ENCODE measurements at places on chromosomes 2 and 18.

GRCh38 chr2:69231612-69232277 lies 155.3 kb downstream of the GFPT1 start:
- no peak for DNase-seq

- DNase-seq = no peak
Observed at GRCh38 chr2:103285354-103285753, 523.5 kb downstream of the TMEM182 start.

DNA sequence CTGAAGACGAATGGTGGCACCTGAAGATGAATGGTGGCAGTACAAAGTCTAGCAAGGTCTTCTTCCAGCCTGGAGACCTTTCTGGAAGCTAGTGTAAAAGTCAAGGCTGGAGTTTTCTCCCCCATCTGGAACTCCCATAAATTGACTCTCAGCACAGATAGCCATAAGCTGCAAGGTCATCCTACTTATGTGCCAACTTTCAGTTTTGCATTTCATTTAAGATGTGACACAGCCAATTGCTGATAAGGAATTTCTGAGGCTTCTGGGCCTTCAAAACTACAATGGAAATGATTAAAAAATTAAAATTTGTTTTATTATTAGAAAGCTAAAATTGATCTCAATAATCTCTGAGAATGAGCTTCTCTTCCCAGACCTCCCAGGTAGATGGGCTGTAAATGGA lies 10.2 kb downstream of the XDH start:
- DNase-seq = no peak

DNA sequence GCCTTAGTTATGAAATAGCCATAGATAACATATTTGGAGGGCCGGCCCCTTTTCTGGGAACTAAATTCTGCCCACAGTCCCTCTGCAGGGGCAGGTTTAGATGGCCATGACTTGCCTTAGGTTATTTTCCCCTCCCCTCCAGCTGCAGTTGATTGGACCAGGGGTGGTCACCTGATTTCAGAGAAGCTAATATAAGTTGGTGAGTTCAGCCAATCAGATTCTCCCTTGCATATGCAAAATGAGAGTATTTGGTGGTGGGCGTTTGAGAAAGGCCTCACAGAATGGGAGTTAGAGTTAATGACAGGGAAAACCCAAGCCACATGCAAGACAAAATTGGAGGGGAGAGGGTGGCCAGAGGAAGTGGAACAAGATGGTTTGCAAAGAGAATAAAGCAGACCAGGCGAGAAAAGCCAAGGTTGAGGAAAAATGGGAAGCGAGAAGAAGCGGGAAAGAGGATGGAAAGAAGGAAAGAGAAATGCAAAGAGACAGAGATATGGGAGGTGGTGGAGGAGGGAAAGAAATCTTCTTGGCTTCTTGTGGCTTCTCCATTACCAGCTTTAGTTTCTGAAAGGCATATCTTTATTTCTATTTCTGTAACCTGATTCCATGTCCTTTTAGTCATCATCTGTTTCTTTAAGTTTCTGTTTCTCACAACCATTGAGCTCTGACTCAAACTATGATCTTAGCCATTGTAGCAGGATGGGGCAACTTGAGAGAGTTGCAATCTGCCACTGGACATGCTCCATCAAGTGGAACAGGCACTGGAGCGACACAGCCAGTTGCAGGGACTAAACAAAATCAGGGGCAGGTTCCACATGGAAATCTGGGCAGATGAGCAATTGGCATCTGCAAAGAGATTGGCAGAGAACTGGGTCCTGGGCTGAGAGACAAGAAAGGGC lies 108.1 kb upstream of the SIX3 start:
- no peak for DNase-seq

DNA sequence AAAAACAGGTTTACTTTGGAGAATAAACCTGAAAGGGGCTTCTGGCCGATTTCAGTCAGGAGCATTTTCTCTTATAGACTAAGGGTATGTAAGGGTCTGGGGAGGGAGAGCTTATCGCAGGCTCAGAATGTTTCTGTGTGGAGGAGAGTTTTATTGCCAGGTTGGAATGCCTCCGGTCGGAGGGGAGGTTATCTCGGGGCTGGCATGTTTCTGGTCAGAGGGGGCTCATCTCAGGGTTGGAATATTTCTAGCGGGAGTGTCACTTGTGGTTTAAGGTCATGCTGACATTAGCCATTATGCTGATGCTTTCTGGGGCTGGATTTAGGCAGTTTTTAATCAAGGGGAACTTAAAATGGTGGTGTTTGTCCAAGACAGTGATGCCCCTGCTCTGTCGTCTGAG lies 333.6 kb downstream of the METTL4 start:
- no peak for DNase-seq

GRCh38 chr2:105853354-105854088 lies 108.8 kb downstream of the NCK2 start:
- no peak for DNase-seq

DNA sequence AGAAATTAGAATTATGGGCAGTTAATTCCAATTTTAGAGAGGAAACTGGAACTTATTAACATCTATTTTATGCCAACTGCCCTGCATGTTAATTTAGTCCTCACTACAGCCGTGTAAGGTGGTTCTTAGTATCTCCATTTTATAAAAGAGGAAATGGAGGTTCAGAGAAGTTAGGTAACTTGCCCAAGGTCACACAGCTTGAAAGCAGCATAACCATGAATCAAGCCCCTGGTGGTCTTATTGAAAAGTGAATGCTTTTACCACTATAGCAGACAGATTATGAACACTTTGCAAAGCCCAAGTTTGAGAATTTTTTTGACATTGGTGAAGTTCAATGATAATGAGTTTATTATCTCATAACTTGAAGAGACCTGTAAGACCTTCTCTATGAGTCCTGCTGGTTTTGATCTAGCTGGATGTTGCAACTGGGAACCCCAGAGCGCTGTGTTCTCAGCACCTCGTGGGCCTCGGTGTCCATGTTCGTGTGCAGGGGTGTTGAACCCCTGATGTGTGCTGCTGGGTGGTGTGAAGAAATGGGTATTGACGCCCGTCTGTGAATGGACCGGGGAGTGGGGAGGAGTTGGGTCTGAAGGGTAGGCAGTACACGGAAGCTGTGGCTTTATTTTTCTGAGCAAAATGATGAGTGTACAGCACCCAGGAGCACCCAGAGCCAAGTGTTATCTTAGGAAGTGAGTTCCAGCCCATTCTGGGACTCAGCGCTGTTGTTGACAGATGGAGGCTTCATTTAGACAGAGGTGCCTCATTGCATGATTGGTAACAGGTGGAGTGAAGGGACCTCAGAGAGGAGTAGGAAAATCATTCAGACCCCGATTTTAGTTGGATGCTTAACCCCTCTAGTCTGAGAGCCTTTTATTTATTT lies 9.7 kb downstream of the GREB1 start:
- no peak for DNase-seq

DNA sequence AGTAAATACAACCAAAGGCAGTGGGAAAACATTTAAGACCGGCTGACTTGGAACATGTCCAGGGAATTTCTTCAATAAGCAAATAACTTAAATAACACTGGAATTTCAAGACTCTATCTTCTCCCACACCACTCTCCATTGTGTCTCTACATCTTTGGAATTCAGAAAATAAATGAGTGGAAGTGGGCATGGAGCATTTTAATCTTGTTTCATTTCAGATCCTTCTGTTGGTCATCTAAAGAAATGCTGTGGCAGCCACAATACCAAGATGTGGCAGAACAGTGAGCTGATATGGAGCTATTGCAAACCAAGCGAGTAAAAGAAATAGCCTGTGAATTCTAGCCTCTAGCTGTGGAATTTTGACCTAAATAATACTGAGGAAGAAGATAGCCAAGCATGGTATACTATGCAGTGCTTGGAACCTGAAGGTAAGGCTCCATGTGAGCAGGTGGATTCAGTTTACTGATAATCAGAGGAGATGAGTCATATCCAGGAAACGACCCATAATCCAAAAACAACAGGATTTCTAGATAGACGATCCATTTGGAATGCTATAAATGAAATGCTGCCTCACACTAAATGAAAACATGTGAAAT lies 157.1 kb upstream of the SCN7A start:
- no peak for DNase-seq

GRCh38 chr2:46163098-46163430 lies 134.1 kb upstream of the EPAS1 start:
- no peak for DNase-seq

GRCh38 chr2:234676783-234677450 lies 180.0 kb upstream of the ARL4C start:
- no peak for DNase-seq

GRCh38 chr2:215619989-215620388 lies 184.1 kb upstream of the FN1 start:
- no peak for DNase-seq

DNA sequence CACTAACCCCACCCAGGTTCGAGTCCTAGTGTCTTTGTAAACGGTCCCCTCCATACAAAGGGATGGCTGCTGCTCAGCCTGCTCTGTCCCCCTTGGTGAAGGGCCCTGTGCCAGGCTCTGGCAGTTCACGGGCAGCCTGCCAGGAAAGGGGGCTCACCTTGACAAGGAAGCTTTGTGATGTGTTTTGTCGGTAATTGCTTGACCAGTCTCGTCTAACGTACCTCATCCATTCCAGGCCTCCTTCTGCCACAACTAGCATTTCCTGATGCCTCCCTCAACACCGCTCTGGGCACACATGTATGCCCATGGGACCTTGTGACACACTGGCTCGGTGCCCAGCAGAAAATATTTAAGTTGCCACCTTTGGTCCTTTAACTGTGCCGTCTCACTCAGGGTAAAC lies 171.9 kb downstream of the KLHL29 start:
- no peak for DNase-seq

GRCh38 chr2:134782792-134783191 lies 55.6 kb upstream of the ACMSD start:
- no peak for DNase-seq

- no peak for DNase-seq
Observed at GRCh38 chr2:2871480-2872308, 505.9 kb downstream of the EIPR1 start.

- no peak for DNase-seq
Observed at GRCh38 chr2:152585830-152586484, 131.3 kb downstream of the PRPF40A start.

- DNase-seq = no peak
Observed at GRCh38 chr2:36376319-36376765, 20.8 kb downstream of the CRIM1 start.

DNA sequence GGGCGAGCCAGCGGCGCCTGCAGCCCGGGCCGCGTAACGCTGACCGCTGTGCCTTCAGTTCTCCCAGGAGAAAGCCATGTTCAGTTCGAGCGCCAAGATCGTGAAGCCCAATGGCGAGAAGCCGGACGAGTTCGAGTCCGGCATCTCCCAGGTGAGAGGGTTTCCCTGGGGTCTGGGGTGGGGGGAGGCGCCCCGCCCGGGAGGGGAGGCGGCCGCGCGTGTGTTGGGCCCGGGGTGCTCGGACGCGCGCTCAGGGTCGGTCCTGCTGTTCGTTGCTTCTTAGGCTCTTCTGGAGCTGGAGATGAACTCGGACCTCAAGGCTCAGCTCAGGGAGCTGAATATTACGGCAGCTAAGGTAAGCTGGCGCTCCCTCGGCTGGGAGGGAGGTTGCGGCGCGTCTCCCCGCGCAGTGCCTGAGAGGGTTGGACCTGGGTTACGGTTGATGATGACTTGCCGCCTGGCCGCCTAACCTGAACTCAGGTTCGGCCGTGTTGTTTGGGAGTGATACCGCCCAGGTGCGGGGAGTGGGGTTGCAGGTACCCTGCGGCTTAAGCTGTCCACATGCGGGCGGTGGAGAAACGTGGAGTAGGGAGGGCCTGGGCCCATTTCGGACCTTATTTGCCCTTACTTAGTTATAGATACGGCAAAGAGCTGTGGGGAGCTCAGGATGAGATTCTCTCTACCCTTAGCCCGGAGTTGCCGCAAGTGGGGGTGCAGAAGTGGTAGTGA lies 638 bp downstream of the RPS7 start:
- DNase-seq = no peak

GRCh38 chr2:219289537-219290361 lies 10.6 kb downstream of the DNAJB2 start:
- no peak for DNase-seq

DNA sequence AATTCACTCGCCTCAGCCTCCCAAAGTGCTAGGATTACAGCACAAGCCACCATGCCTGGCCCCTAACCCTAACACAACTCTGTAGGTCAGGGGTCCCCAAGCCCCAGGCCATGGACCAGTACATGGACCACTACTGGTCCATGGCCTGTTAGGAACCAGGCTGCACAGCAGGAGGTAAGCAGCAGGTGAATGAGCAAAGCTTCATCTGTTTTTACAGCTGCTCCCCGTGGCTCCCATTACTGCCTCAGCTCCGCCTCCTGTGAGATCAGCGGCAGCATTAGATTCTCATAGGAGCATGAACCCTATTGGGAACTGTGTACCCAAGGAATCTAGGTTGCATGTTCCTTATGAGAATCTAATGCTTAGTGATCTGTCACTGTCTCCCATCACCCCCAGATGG lies 201.7 kb downstream of the NRP2 start:
- no peak for DNase-seq

DNA sequence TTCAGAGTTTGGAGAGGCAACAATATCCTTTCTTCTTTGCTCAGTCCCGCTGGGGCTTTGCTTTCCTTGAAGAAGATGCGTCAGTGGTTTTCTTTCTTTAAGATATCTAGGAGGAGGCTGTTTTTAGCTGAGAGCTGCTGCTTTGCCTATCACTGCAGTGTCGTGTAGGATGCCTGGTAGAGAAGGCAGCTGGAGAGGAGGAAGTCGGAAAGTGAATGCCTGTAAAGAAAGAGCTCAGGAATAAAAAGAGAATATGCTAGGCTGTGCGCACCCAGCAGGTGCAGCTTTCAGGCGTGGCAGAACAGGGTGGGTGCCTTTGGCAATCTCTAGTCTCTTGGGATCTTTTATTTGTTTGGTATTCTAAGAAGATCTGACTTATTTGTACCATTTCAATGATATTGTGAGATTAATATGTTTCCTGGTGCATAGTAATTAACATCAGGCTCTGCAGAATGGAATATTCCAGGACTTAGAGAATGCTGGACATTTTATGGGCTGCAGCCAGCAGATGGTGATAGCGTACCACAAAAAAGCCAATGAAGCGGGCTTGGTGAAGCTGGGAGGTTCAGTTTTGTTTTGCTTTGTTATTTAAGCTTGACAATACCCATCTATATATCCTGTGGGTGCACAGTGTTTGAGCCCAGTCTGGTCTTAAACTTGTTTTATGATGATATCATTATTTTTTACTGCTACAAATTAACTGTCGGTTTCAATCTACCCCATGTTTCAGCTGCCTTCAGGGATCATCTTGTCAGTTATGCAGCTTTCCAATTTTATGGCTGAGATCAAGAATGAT lies 34.9 kb downstream of the CAVIN2 start:
- DNase-seq = no peak

- no peak for DNase-seq
Observed at GRCh38 chr2:216519154-216519762, 20.6 kb downstream of the RPL37A start.
